Stromal cell of bone marrow (primary cell): ENCODE measurements at places on chromosomes 1 and 21.

GRCh38 chr1:228875741-228876140, 140.5 kb downstream of the RHOU start:
- DNase-seq, result no peak

DNA sequence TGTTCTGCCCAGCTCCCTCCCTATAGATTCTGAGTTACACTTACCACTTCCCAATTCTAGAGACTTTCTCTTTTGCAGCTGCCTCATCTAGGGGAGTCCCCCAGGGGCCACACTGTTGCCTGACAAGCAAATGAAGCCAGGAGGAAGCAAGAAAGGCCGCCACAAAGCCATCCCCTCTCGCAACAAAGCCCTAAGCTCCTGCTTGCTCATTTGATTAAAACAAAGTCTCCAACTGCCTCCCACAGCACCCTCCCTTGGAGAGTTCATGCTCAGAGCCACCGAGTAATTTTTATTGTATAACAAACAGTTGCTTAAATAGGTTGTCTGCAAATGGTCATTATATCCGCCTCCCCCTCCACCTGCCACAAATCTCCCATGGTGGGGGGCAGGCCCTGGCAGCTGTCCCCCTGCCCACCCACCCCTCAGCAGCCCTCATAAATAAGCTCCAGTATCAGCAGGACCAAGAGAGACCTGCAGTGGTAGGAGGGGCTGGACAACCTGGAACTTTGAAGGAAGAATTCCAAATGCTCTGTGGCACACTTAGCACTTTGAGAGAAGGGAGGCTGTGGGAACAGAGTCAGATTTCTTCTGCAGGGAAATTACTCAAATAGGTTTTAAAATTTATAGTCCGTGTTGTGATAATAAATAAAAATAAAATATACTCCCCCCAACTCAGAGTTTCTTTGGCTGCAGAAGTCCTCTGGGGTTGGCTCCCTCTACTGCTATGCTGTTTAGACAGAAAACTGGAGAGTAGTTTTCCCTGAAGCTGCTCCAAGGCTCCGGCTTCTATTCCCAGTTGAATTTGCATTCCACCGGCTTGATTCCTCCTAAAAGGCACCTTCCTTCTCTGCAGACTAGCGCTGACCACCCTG, 237.5 kb downstream of the TTLL7 start:
- no peak for DNase-seq

- DNase-seq, result no peak
Observed at GRCh38 chr1:218679988-218680748, 335.0 kb downstream of the TGFB2 start.

GRCh38 chr1:189431447-189431846, 1046.2 kb downstream of the BRINP3 start:
- no peak for DNase-seq

DNA sequence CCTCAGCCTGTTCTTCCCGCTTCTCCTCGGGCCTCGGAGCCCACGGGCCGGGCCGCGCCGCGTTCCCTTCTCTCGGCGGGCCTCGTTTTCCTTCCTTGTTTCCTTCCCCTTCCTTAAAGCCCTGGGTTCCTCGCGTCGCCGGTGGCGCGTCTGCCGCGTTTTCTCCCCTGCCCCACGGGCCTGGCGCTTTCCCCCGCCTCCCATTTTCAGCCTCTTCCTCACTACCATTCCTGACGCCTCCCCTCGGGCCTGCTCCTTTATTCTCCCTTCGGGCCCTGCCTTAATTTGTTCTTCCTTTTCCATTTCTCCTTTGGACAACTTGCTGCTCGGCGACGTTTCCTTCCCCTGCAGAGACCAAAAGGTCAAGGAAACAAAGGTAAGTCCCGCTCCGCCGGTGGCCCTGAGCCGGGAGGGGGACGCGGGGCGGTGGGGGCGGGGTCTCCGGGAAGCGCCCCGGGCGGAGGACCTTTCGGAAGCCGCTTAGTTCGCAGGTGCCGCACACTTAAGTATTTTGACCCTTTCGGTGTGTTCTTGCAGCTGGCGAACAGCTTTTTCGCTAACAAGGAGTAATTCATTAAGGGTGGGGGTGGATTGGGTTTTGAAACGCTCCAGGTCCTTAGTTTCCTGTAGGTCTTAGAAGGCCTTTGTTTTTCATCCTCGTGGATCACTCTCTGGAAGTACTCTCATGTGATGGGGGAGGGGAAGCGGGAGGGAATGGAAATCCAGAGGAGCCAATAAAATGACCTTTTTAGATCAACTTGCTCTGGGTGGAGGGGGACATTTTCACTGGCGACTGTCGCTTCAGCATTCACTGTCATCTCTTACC, 780 bp downstream of the YTHDF2 start:
- DNase-seq, result no peak

GRCh38 chr1:88013485-88013884, 670.6 kb upstream of the PKN2 start:
- no peak for DNase-seq

DNA sequence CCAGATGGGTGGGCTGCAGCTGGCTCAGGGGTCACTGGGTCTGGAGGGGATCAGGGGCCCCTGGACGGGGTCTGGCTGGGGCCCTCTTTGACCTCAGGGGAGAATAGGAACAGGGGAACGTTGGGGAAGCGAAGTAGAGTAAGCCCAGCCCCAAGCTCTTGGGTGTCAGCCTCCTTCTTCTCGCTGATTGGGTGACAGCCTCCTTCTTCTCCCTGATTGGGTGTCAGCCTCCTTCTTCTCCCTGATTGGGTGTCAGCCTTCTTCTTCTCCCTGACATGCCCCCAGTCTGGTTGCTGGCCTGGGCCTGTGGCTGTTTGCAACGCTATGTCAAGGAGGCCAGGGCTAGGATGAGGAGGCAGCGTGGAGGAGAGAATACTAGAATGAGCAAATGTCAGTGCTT, 76.7 kb upstream of the CASZ1 start:
- no peak for DNase-seq

GRCh38 chr1:21913763-21914162, 23.3 kb downstream of the HSPG2 start:
- no peak for DNase-seq

DNA sequence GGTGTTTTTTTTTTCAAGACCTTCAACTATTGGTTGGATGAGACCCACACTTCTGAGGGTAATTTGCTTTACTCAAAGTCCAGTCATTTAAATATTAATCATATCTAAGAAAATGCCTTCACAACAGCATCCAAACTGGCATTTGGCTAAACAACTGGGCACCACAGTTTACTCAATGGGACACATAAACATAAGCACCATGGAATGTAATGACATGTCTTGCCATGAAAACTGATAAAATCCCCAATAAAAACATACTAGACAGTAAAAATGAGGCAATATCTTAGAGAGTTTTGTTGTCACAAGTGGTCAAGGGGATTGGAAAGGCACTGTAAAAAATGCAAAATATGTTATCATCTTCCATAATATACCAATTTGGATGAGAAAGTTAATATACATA, 838.8 kb upstream of the ADAMTS5 start:
- no peak for DNase-seq
